Activated T-cell treated with anti-CD3 and anti-CD28 coated beads for 4 hours (primary cell): ENCODE measurements at places on chromosomes 4 and X.

DNA sequence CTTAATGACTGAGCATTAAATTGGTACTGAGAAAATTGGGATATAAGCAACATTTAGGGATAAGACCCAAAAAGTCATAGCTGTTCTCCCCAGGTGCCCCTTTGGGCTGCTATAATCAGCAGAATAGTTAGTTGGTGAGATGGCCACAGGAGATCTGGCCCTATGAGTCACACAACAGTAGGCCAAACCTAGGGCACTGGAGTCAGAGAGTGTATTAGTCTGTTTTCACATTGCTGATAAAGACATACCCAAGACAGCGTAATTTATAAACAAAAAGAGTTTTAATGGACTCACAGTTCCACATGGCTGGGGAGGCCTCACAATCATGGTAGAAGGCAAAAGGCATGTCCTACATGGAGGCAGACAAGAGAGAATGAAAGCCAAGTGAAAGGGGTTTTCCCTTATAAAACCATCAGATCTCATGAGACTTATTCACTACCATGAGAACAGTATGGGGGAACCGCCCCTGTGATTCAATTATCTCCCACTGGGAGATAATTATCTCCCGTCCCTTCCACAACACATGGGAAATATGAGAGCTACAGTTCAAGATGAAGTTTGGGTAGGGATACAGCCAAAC lies 338.3 kb upstream of the NR3C2 start:
- DNase-seq, result no peak

DNA sequence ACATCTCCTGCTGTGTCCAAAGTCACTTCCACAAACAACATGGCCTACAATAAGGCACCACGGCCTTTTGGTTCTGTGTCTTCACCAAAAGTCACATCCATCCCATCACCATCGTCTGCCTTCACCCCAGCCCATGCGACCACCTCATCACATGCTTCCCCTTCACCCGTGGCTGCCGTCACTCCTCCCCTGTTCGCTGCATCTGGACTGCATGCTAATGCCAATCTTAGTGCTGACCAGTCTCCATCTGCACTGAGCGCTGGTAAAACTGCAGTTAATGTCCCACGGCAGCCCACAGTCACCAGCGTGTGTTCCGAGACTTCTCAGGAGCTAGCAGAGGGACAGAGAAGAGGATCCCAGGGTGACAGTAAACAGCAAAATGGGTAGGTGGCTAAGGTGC lies 123.9 kb downstream of the PDLIM5 start:
- DNase-seq, result no peak

- no peak for DNase-seq
These were observed 2.9 kb downstream of the MSANTD1 start for GRCh38 chr4:3251691-3252479.

DNA sequence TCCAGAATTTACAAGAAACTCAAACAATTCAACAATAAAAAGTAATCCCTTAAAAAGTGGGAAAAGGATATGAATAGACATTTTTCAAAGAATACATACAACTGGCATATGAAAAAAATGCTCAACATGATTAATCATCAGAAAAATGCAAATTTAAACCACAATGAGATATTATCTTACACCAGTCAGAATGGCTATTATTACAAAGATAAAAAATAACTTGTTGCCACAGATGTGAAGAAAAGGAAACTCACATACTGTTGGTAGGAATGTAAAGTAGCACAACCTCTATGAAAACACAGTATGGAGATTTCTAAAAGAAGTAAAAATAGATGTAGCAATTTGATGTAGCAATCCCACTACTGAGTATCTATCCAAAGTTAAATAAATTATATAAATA lies 65.1 kb upstream of the DIAPH2 start:
- no peak for DNase-seq

GRCh38 chr4:61959087-61959486 lies 759.0 kb downstream of the ADGRL3 start:
- DNase-seq, result no peak

DNA sequence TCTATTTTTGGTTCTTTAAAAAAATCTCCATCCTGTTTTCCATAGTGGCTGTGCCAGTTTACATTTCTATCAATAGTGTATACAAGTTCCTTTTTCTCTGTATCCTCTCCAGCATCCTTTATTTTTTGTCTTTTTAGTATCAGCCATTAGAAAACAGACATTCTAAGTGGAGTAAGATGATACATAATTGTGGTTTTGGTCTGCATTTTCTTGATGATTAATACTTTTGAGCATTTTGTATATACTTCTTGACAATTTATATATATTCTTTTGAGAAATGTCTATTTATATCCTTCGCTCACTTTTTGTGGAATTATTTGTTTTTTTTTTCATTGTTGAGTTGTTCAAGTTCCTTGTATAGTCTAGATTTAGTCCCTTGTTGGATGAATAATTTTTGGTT lies 382.2 kb upstream of the SPOCK3 start:
- no peak for DNase-seq

DNA sequence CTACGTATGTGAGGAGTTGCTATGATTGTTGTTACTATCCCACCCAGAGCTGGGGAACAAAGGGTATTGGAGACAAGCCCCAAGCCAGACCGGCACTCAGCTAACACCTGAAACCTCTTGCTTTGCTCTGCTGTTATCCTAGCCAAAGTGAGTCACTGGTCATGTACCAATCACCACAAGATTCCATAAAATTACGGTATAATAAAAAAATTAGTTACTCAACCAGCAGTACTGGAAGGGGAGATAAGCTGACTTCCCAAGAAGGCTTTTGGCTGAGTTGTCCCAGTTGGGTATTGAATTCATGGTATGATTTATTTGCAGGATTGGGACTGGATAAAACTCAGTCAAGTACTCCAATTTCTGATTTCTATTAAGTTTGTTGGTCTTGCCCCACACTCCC lies 5.3 kb downstream of the EDA2R start:
- no peak for DNase-seq
